ENCODE measurements at places on chromosomes 13 and 19.

DNA sequence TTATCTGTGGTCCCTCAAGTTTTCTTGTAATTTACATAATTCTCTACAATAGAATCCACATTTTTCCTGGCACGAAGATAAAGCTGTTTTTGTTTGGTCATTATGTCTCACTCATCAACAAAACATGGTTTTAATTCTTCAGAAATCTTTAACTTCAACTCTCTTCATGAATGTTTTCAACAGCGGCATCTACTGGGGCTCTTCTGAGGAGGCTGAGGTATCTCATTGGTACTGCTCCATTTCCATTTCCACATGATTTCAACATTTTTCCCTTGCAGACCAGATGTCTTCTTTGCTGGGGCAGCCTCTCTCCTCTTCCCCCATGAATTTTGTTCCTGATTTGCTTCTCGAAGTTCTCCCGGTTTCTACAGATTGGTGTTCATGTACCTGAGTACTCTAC lies 5.8 kb upstream of the KBTBD7 start:
- ATAC-seq, result no peak

DNA sequence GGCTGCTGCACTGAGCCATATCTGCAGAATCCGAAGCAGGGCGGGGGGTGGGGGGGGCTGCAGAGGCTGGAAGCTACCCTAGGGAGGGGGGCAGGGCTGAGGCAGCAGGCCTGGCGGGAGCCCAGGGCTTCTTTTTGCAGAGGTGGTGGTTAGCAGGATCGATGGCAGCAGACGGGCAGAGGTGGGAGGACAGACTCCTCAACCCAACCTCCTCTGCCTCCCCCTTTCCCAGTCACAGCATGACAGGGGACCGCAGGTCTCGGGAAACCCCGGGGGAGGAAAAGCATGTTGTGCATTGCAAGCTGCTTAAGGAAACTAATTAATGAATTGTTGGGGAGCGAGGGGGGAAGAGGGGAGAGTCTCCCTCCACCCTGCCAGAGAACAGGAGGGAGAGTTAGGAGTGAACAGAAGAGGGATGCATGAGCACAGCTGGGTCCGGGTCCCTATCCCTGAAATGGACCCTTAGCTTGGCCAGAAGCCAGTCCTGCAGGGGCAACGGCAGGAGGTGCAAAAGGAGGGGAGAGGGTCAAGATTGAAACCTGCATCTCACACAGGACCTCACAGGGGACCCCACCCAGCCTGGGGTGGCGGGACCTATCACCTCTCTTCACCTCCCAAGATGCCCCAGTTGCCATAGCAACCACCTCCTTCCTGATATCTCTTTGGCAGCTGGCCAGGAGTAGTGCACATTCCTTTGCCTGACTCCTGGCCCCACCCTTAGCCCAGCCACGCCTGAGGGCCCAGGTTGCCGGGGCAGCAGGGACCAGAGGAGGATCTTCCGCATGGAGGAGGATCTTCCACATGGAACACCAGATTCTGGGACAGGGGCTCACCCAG lies 1.8 kb downstream of the FXYD7 start:
- ATAC-seq, result no peak

DNA sequence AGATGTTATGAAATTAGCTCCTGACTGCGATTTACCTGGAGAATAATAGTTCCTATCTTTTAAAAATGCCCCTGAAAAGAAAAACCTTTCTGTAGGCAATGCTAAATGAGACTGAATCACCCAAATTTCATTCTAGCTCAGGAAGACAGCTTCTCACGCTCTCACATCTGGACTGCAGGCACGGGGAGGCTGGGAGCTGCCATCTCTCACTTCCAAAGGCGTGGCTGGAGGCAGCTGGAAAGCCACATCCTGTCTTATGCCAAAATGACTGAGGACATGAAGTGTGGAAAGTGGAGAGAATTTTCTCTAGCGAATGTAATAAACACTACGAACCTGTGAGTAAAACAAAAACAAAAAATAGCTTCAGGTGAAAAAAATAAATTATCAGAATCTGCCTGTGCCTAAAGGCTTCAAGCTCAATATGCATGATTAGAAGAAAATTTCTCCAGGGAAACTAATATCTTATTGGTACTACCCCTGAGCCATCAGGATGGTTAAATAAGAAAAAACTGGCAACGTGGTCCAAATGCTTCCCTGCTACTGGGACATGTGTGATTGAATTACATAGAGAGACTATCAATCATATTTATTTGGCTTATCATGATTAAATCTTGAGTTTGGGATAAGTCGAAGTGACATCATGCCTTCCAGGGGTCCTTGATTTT lies 58.1 kb upstream of the UBL3 start:
- peak; percentile 40 for ATAC-seq

- no peak for ATAC-seq
Observed at GRCh38 chr19:508204-509150, 1.2 kb downstream of the TPGS1 start.

GRCh38 chr19:35341565-35342225 lies 6.0 kb upstream of the FFAR1 start:
- no peak for ATAC-seq

- ATAC-seq, result no peak
Observed at GRCh38 chr13:50286324-50286723, 271.1 kb downstream of the KCNRG start.

DNA sequence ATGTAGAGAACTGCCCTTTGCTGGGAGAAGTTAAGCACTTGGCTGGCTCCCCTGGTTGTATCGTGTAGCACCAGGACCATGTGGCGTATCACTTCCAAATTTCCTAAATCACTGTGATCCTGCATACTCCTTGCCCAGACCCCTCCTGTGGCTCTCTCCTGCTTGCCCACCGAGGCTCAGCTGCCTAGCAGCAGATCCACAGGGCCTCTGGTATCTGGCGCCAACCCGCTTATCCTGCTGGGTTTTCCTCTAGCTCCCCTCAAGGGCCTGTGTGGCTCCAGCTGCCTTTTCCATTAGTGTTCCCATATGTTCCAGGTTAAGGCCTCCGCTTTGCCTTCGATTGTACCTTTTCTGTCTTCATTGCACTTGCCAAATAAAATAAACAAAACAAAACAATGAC lies 16.5 kb downstream of the LRCH1 start:
- ATAC-seq, result no peak

DNA sequence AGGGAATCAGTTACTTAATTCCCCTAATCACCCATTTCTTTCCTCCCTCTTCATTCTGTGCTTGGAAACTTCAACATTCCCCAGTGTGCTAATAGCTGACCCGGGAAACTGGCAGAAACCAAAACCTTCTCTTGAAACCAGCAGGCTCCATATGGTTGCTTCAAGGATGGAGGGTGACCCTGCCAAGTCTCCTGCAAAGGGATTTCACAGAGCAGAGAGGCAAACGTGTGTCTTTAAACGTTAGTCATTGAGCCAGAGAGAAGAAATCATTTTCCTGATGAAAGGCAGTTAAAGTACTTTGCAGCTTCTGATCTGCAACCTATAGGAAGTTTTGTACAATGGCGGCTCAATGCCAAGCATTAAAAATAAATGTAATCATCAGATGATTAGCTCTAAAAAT lies 220.9 kb downstream of the POU4F1 start:
- no peak for ATAC-seq

- ATAC-seq, result no peak
Observed at GRCh38 chr13:52053460-52053859, 29.0 kb downstream of the UTP14C start.

DNA sequence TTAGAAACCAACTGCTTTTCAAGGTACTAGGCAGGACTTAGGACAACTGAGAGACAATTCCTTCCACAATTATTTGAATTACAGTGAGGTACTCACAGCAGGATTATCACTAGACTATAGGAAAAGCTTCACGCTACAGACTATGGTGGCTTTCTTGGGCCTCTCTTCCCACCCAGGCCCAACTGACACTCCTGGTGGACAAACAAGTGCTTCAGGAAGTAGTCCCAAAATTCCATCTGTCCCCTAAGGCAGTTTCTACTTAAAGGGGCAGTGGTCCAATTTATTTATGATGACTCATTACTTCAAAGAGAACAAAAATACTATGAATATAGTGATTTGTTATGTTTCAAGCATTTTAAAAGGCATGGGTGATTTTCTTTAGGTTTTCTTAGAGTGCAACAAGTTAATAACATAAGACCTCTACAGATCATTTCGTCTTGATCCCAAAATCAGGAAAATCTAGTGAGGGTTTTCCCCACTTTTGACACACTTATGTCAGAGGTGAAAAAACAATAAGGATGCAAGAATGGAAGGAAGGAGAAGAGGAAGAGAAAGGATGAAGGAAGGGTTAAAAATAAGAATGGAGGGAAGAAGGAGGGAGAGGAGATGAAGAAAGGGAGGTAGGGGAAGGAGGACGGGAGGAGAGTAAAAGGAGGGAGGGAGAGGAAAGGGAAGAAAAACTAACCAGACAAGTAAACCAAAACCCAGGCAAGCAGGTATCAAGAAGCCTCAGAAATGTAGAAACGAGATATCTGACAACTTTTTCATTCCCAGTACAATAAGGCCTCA lies 100.7 kb downstream of the SERP2 start:
- no peak for ATAC-seq

DNA sequence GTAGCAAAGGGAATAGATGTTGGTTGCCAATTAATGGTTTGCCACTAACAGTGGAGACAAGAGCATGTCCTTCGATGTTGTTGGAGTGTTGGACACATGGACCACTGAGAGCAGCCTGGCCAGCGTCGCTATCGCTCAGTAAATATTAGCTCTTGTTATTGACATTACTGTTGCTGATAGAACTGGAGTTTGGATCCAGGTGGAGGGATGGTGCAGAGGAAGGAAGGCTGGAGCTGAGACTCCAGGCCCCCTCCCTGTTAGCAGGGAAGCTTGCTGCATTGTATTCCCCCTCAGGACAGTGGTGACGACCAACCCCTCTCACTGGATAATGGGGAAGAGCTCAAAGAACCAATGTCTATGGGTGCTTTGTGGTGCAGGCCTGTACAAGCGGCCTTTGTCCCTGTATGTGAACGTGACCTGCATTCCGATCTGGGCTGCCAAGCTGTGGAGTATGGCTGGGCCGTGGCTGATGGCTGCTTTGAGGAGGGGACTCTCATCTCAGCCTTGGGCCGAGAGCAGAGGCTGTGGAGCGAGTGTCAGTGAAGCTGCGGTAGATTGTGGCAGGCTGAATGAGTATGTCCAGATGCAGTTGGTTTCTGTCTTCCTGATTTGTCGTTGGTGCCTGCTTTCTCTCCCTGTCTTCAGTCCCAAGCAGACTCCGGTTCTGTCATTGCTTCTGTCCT lies 7.0 kb downstream of the CLASRP start:
- no peak for ATAC-seq

DNA sequence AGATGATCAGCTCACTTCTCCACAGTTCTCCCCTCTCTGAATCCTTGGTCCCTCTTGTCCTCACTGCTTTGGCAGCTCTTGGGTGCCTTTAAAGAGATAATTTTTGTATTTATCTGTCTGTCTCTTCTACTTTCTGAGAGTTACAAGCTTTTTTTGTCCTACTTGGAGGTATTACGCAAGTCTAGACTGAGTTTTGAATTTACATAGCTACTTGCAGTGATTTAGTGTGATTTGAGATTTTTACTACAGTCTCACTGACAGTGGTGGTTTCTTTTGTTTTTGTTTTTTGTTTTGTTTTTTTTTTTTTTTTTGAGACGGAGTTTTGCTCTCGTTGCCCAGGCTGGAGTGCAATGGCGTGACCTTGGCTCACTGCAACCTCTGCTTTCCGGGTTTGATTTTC lies 22.1 kb downstream of the URI1 start:
- no peak for ATAC-seq

DNA sequence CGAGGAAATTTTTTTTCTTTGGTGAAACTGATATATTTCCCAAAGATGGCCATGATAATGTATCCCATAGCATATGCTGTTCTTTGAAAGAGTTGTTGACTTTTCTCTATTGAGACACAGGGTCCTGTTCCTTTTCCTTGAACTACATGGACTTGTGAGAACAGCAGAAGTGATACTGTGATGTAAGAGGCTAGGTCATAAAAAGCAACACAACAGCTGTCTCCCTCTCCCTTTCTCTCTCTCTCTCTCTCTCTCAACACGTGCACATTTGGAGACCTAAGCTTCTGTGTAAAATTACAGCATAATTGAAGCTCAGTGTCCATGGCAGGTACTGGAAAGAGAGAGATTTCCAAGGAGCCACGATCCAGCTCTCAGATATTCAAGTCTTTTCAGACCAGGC lies 1712.4 kb downstream of the EFNB2 start:
- ATAC-seq, result no peak

GRCh38 chr13:30480292-30480950 lies 14.7 kb upstream of the HMGB1 start:
- ATAC-seq, result no peak

DNA sequence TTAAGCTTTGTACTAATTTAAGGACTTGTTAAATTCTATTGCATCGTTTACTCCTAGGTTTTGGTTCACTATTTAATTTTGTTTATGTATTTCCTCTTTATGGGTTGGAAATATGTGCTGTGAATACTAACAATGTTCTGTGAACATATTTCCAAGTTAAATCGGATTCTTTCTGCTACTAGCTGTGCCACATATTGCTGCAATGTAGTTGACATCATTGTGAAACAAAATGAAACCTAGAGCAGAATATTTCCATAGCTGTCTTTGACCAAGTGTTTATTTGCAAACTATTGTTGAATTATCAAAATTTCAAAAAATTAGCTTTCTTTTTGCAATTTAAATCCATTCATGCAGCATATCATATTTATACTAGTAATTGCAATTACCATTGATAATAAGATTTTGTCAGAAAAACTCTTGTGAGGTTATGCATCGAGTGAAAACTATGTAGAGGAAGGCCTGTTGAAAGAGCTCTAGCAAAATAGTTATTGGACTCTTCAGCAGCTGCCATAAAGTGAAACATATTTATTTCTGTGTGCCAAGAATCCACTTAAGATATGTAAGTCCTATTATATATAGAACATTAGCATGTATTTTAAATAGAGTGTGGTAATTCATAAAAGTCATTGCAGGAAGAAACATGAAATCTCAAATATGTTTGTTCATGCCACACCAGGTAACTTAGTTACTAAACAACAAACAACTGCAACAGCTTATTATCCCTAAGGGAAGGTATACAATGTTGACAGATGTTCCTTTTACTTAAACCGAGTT lies 575.1 kb downstream of the SLITRK6 start:
- ATAC-seq, result no peak

DNA sequence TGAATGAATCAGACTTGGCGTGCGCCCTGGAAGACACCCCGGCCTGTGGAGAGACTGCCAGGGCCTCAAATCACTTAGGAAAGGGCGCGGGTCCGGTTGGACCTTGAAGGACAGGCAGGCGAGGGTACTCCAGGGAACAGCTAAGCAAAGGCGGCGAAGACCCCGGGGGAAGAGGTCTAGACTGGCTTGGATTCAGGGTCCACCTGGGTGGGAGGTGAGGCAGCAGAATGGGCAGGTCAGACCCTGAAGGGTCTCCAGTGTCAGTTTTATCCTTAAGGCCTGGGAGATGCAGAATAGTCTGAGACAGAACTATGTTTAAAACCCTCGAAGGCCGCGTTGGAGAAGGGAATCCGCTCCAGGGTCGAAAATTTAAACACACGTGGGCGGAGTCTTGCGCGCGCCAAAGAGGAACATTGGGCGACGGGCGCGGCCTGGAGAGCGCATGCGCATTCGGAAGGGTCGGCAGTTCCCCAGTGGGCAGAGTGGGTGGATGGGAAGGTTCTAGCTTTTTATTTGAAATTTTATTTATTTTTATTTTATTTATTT lies 567 bp upstream of the SMG9 start:
- ATAC-seq, result peak; percentile 19
